Amygdala (tissue), 56 donors: ENCODE measurements at places on chromosomes 5 and 9.
A peak's percentile ranks its signal among the peaks of the same experiment; 100 is the strongest.

- DNase-seq = no peak
These were observed 16.3 kb downstream of the IDNK start for GRCh38 chr9:83639266-83639665.

GRCh38 chr9:34428325-34428958, 29.9 kb downstream of the FAM219A start:
- no peak for DNase-seq

DNA sequence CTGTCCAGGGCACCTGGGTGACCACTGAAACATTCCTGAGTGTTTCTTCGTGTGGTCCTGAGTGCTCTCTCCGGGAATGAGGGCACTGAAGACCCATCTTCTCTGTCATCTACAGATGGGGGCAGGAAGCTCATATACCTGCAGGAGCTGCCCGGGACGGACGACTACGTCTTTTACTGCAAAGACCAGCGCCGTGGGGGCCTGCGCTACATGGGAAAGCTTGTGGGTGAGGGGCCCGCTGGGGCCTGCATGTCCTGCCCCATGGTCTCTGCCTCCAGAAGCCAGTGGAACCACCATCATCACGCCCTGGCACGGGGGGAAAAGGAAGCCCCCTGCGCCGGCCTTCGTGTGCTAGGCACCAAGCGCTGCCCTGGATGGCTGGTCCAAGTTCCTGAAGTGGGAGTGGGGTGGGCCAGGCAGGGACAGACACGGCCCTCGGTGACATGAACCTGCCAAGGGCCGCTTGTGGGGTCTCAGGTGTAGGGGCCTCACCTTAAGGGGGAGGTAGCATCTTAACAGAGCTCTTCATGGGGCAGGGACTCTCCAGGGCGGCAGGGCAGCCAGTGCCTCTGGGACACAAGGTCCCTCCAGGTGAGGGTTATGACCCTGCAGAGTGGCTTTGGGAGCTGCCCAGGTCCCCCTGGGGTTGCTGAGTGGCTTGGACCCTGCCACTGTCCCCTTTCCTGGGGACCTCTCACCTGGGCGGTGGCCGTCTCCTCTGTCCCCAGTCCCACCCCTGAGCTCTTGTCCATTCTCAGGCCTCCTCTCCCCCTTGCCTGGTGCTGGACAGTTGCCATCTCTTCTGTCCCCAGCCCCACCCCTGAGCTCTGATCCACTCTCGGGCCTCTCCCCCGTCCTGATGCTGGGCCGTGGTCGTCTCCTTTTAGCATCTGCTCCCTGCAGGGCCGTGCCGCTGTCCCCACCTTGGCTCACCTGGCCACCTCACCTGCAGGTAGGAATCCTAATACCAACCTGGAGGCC, 2.1 kb downstream of the OBP2A start:
- no peak for DNase-seq

DNA sequence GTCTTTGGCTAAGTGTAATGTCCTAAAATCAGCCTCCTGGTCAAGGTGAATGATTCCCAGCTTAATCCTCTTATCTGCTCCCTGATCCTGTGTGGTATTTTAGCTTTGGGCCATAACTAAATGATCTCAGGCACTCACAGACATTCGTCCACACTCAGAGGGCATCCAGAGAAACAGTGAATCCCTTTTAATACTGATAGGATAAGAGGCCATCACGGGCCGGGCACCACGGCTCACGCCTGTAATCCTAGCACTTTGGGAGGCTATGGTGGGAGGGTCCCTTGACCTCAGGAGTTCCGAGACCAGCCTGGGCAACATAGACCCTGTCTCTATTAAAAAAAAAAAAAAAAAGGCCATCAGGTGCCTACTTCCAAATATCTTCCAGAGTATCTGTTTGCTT, 6.3 kb downstream of the PDCL start:
- DNase-seq = no peak

GRCh38 chr5:66340786-66341185, 196.7 kb downstream of the SREK1 start:
- no peak for DNase-seq

DNA sequence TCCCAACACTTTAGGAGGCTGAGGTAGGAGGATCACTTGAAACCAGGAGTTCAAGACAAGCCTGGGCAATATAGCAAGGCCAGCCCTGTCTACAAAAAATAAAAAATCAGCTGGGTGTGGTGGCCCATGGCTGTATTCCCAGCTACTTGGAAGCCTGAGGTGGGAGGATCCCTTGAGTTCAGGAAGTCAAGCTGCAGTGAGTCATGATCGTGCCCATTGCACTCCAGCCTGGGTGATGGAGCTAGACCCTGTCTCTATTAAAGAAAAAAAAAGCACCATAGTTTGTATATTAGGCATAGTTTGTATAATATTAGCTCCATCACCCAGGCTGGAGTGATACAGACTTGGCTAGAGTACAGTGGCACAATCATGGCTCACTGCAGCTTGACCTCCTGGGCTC, 9.6 kb upstream of the NME5 start:
- no peak for DNase-seq

- no peak for DNase-seq
These were observed 6.0 kb downstream of the UGCG start for GRCh38 chr9:111902391-111903139.

DNA sequence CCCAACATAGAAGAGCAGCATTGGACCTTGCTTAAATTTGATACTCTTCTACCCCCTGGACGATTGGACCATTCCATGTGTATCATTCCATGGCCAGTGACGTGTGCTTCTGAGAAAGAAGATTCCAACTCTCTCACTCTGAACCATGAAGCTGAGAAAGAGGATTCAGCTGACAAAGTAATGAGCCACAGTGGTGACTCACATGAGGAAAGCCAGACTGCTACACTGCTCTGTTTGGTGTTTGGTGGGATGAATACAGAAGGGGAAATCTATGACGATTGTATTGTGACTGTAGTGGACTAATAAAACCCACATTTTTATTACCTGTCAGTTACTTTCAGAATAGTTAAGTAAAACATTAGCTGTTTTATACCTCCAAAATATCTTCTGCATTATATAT, 7.5 kb downstream of the HSPA5 start:
- no peak for DNase-seq

DNA sequence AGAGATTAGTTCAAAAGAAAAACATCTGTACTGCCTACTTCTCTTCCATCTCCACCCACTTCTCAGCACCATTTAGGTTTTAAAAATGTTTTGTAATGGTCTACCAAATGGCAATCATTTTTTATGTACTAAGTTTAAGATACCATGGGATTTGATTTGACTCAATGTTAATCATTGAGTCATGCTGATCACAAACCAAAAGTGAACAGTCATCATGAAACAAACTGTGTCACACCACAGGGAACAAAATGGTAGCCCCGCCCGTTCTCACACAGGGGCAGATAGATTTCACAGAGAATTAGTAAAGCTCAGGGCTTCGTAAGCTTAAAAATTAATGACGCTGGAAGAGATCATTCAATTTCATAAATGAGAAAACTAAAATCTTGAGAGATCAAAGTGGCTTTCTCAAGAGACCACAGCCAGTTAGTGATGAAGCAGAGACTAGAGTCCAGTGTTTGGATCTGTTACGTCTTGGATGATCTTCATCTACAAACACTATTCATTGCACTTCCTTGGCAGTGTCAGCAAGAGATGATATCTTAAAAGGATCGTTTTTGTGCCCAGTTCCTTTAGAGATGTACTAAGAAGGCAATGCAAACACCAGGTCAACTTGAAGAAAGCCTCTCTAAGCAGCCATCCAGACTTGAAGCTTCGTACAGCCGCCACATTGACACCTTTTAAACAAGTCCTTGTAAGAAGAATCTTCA, 33.9 kb upstream of the TRIO start:
- no peak for DNase-seq

DNA sequence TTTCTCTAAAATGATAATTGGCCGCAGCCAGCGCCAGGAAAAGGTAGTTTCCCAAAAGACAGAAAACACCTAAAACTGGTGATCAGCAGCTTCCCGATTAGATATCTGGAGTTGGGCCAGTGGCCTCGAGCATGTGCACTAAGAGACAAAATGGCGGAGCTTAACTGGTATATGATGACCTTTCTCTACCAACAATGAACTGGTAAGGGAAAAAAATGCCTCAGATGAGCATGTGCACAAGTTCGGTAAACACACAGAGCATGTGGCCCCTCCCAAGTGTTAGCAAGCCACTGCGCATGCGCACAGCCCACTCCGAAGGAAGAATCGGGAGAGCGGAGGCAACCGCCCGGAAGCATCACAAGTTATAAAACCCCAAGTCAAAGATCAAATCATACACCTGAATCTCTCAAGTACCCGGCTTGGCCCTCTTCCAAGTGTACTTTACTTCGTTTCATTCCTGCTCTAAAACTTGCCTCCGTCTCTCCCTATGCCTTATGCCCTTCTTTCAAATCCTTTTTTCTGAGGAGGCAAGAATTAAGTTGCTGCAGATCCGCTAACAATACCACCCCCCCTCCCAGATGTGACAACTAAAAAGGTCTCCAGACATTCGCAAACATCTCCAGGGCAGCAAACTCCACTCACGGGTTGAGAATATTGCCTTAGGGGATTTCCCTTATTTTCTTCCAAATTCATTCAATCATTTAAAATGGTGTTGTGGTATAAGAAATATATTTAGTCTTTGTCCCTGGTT, 15.0 kb upstream of the PTBP3 start:
- DNase-seq = peak; percentile 79

DNA sequence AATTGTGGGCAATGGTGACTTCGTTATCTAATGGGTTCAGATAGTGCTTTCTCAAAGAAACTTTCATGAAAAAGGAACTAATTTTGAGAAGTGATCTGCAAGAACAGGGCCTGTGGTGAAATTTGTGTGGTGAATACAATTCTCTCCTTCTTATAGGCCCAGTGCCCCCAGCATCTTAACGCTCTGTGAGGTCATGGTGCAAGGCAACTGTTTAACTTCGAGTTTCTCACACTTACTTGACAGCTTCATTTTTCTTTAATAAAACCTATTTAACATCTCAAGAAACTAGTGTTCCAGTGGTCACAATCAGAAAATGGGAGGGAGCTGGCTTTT, 69.2 kb downstream of the FAM114A2 start:
- DNase-seq = no peak

GRCh38 chr5:980966-981365, 27.6 kb upstream of the NKD2 start:
- no peak for DNase-seq

- DNase-seq = no peak
These were observed 3.5 kb upstream of the SUSD3 start for GRCh38 chr9:93054758-93055704.

GRCh38 chr5:6264394-6264793, 114.0 kb downstream of the MED10 start:
- DNase-seq = no peak

DNA sequence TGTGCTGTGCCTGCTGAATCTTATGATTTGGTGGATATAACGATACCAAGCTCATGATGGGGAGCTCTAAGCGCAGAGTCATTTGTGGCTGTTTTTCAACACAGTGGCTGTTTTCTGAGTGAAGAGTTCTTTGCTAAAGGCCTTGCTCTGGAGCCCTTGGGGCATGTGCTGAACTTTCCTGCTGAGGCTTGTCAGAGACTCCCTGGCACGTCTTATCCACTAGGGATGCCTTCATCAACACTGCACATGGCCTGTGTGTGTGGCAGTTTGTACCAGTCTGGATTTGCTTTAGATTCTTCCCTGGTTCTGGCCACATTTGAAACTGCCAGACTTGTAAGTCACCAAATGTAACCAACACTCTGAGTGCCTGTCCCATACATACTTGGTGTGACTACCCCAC, 188.2 kb downstream of the DMRT2 start:
- no peak for DNase-seq

- DNase-seq = no peak
These were observed 101.1 kb downstream of the PSD2 start for GRCh38 chr5:139896718-139897117.

GRCh38 chr5:179823937-179824744, 3.4 kb downstream of the SQSTM1 start:
- DNase-seq = no peak

- no peak for DNase-seq
These were observed 2.9 kb upstream of the GPRIN1 start for GRCh38 chr5:176612855-176613254.

- DNase-seq = no peak
These were observed 51.4 kb upstream of the TJP2 start for GRCh38 chr9:69122549-69123141.

DNA sequence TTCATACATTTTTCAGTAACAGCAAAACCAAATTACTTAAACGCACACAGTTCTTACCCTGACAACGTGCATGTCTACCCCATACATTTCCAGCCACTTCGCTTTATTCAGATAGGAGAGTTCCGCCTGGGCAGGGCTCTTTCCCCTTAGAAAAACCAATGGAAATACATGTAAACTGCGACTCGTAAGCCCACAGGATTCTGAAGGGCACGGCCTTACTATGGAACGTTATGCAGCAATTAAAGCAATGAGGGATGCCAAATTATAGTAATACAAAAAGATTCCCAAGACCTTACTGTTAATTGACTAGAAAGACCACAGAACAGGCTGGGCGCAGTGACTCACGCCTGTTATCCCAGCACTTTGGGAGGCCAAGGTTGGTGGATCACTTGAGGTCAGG, 64.5 kb downstream of the EPB41L4B start:
- no peak for DNase-seq

DNA sequence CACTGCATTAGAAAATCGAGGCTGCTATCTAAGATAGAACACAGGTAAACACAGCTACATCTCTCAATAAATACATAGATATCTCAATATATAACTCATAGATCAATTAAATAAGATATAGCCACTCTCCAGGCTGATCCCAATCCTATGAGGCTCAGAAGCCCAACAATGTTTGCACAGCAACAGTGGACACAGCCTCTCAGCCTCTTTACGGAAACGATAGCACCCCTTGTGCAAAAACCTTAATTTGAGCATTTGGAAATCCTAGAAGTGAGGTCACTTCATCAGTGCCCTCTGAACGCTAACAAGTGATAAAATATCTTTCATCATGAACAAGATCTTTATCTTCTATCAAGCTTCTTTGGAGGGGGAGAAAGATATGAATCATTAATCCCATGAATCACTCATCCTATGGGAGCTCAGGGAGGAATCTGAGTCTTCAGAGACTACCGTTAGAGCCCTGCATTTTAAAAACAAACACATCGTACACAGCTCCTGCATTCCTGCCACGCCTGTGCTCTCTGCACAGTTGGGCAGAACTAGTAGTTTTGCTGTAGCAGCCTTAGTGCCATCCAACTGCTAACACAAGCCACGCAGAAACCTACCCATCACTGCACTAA, 71.4 kb downstream of the MED27 start:
- DNase-seq = no peak

- DNase-seq = no peak
These were observed 70.9 kb downstream of the PKD2L2 start for GRCh38 chr5:137960141-137960540.

GRCh38 chr9:37617832-37618231, 25.4 kb upstream of the TOMM5 start:
- DNase-seq = no peak

DNA sequence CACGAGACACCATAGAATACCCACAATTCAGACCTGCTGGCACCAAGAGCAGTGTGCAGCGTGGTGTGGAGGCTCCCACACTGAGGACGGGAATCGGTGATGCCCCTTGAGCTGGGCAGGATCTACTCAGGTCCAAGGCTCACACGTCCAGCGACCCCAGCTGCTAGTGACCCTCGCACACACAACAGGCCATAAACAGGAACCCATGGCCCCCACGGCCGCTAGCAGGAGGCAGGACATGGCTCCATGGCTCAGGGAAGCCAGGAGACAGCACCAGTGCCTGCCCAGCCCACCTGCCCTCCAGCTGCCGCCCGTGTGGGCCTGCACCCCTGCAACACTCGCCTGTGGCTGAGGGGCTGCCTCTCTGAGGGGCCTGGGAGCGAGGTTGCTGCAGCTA, 43.4 kb upstream of the SLC9A3 start:
- DNase-seq = no peak

- DNase-seq = no peak
These were observed 37.5 kb downstream of the MAMDC2 start for GRCh38 chr9:70081120-70081495.
